ENCODE measurements at places on chromosomes 2 and 18.

GRCh38 chr2:54549917-54550518 is 93.9 kb downstream of the SPTBN1 start:
- DNase-seq: no peak

- DNase-seq: no peak
These were observed 308.8 kb downstream of the RPIA start for GRCh38 chr2:89000235-89000634.

- no peak for DNase-seq
These were observed 1.8 kb upstream of the ID2 start for GRCh38 chr2:8679827-8680731.

GRCh38 chr2:239890206-239890746 is 134.9 kb downstream of the NDUFA10 start:
- no peak for DNase-seq

DNA sequence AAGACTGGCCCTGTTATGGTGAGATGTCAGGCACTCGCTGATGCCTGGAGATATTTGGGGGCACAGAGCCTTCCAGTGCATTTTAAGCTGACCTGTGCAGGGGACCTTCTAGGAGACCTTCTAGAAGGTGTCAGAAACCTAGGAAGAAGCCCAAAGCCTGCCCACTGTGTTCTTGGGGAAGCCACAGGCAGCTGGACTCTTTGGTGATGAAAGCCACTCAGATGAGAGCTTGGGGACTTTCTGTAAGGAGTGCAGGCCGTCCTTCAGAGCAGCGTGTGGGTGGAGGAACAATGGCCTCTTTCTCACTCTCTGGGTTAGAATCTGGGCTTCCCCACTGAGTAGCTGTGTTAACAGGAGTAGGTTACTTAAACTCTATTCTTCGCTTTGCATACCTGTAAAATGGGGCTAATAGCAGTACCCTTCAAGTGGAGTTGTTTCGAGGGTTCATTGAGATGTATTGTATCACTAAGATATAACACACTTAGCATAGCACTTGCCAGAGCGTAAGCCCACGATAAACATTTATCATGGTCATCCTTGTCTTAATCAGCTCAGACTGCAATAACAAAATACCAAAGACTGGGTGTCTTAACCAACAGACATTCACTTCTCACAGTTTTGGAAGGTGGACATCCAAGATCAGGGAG is 322.3 kb upstream of the EPAS1 start:
- DNase-seq: no peak

- no peak for DNase-seq
These were observed 173.7 kb downstream of the PTPRM start for GRCh38 chr18:7740821-7741220.

DNA sequence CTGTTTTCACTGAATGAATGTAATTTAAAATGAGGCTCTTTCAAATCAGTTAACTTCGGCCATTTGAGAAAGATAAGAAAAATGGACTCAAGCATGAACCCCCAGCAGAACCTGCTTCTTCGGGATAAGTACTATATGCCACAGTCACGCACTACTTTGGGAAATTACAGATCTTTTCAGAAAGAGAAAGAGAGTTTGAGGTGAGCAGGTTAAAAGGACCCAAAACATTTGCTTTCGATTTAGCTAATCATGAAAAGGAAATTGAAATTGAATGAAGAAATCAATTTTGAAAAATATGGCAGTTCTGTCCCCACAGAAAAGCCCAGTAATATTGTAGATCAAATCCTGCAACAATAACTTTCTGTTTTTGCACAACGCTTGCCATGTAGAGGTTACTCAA is 156.9 kb downstream of the GRB14 start:
- no peak for DNase-seq
